Suppressor macrophage treated with lipopolysaccharide for 1 hour (primary cell): ENCODE measurements at places on chromosomes 4 and X.

- DNase-seq, result no peak
Observed at GRCh38 chr4:170674176-170674575, 584.4 kb upstream of the AADAT start.

DNA sequence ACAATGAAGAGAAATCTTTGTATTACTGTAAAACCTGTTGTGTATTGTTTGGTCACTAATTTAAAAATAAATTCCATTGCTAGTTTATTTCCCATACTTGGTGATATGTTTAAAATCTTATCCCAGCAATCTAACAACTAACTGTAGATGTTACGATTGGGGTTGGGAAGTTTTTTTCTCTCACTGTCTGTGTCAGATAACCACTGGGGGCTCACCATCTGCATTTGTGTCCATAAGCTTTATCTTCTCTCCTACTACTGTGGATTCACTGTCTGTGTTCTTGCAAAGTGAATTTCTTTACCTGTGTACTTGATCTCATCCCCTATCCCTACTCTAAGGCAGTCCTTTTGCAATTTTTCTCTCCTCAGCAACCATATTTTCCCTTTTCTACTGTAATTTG is 81.3 kb downstream of the STIM2 start:
- DNase-seq, result no peak

GRCh38 chr4:4599481-4600275 is 57.8 kb upstream of the STX18 start:
- DNase-seq, result no peak

DNA sequence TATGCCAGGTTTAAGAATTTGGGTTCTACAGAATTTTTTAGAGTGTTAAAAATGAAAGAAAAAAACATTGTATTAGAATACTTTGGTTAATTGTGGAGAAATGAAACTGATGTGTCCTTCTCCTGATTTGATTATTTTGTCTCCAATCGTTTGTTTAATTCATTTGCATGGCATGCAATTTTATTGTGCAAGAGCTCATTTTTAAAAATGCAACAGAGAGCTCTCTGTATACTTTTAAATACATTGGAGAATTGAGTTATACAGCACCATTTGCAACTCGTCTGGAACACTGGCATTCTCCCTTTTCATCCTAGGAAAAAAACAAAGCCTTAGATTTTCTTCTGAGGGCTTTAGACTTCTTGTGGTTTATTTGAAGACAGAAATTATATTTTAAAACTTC is 689 bp downstream of the EXOC1L start:
- DNase-seq, result no peak

DNA sequence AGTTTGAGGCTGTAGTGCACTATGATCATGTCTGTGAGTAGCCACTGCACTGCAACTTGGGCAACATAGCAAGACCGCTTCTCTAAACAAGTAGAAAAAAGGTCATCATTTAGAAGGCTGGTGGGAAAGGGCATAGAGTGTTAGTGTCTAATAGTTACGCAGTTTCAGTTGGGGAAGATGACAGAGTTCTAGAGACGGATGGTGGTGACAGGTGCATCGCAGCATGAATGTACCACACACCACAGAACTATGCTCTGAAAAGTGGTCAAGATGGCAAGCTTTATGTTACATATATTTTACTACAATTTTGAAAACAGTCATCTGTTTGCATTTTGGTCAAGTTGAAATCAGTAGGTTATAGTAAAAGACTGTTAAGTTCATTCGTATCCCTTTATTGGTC is 23.7 kb upstream of the CLDN34 start:
- no peak for DNase-seq

- no peak for DNase-seq
Observed at GRCh38 chr4:151202851-151203455, 74.0 kb upstream of the PRSS48 start.

DNA sequence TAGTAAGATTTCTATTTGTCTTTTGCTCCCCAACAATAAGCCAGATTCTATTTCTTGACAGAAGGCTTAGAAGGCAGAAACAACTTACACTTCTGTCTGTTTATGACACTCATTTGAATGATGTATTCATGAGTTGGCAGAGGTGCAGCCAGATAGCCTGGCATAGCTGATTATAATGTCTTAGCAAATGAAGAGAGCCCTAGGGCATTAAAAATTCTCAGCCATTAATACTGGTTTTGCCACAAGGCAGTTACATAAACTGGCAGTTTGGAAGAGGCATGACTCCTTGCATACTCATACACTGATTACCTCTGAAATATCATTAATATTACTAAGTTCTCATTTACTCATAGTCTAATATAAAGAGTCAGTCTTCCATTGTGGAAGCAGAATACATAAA is 728.5 kb upstream of the NDST4 start:
- no peak for DNase-seq
